Ovary (tissue), 10 donors: ENCODE measurements at places on chromosomes 4 and X.

DNA sequence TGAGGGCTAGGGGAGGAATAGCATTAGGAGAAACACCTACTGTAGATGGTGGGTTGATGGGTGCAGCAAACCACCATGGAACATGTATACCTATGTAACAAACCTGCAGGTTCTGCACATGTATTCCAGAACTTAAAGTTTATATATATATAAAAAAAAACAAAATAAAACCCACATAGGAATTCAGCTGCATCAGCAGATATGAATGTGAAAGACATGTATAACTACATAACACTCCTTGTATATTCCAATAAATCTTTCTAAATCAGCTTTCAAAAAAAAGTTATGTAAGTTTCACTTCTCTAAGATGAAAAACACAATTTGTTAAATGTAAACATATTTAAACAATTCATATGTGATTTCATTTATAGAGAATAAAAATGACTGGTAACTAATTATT is 6.0 kb downstream of the GC start:
- DNase-seq = no peak

DNA sequence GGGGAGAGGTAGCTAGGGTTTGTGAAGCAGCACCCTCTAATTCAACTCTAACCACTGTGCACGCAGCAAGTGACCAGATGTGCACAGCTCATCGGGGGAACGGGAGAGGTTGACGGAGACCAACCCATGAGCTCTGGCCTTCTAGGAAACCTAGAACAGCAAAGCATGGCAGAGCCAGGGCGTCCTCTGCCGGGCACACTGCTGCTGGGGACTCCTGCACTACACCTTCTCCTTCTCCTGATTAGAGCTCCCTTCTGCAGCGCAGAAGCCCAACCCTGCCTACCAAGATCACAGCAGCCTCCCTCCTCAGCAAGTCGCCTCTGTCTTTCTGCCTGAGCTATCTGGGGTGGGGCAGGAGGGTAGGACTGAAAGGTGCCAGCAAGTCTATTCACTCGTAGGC is 252.3 kb upstream of the PSAPL1 start:
- no peak for DNase-seq

- DNase-seq = no peak
Observed at GRCh38 chrX:130086447-130087206, 23.7 kb downstream of the ELF4 start.

- DNase-seq = no peak
Observed at GRCh38 chr4:174398728-174399127, 115.0 kb downstream of the CEP44 start.

GRCh38 chrX:13339607-13340006 is 19.8 kb upstream of the ATXN3L start:
- DNase-seq = peak; percentile 21

GRCh38 chr4:61068745-61069144 is 131.4 kb upstream of the ADGRL3 start:
- DNase-seq = no peak

- DNase-seq = no peak
Observed at GRCh38 chr4:55617587-55618197, 18.4 kb downstream of the NMU start.

GRCh38 chrX:9875801-9876200 is 89.6 kb downstream of the SHROOM2 start:
- no peak for DNase-seq

- DNase-seq = no peak
Observed at GRCh38 chr4:99945718-99946355, 581 bp downstream of the DNAJB14 start.

DNA sequence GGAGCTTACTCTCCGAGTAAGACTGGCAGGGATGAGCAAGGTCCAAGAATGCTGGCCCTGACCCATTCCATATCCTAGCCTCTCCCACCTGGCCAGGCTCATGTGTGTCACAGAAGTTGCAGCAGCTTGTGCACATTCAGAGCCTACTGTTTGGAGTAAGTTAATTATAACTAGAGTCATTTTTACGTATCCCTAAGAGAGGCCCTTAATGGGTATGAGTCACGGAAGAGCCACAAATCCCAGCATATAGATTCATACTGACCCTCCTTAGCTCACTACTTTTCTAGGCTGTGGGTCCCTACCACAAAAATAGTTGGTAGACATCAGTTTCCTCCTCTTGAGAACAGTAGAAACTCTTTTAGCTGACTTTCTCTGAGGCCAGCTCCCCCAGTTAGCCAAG is 118.3 kb upstream of the FRG1 start:
- DNase-seq = no peak

- no peak for DNase-seq
Observed at GRCh38 chr4:151144329-151145072, 45.1 kb downstream of the RPS3A start.

DNA sequence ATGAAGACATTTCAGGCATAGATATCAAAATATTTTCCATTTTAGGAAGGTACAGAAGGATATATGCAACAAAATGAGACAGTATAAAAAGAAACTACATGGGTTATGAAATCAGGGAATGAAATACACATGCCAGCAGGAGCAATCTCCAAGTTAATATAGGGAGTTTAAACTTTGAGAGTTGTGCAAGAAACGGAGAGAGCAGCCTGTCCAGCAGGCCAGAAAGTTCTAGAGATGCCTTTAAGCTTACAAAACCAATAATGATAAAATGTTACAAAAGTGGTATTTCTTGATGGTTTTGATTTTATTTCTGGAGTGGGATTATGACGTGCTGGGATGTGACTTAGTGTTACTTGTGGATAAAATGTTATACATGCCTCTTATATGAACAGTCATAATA is 2047.9 kb downstream of the ARAP2 start:
- no peak for DNase-seq

GRCh38 chr4:44446191-44446590 is 2.4 kb downstream of the KCTD8 start:
- DNase-seq = no peak

DNA sequence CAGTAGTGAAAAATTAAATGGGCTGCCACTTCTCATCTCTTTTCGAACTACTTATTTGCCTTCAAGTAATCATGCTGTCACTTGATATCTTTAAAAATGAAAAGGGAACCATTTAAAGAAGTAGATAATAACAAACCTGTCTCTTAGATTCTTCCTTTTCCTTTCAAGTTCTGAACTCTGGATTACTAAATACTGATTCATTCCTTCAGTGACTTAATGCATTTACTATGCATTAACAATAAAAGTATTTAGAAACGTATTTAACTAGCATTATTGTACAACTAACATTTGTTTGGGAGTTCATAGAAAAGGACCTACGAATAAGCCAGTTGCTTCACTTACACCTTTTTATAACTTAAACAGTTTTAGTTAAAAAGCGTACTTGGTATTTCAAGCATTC is 61.1 kb upstream of the RAB33B start:
- DNase-seq = no peak

GRCh38 chrX:17549107-17549651 is 174.2 kb downstream of the NHS start:
- DNase-seq = no peak

GRCh38 chr4:24248674-24249630 is 335.4 kb downstream of the DHX15 start:
- DNase-seq = no peak

- no peak for DNase-seq
Observed at GRCh38 chr4:56757261-56757746, 64.2 kb downstream of the SPINK2 start.

GRCh38 chr4:7186031-7186430 is 6.3 kb upstream of the SORCS2 start:
- no peak for DNase-seq

GRCh38 chr4:13143222-13144070 is 340.7 kb downstream of the RAB28 start:
- no peak for DNase-seq

GRCh38 chrX:70052895-70053615 is 3.3 kb upstream of the AWAT2 start:
- DNase-seq = no peak

- no peak for DNase-seq
Observed at GRCh38 chr4:624705-625590, at the start of gene PDE6B. TSS of gene PDE6B (plus strand) at chr4:625573. CDS start at chr4:625627, 54 bp downstream.

- DNase-seq = no peak
Observed at GRCh38 chr4:72895408-72895807, 174.1 kb downstream of the COX18 start.
